ENCODE measurements at places on chromosomes 4 and X. TPM values are rescaled to one million over a fixed set of nuclear protein-coding genes. Genes with fewer than 3 reads are reported as not detected.

DNA sequence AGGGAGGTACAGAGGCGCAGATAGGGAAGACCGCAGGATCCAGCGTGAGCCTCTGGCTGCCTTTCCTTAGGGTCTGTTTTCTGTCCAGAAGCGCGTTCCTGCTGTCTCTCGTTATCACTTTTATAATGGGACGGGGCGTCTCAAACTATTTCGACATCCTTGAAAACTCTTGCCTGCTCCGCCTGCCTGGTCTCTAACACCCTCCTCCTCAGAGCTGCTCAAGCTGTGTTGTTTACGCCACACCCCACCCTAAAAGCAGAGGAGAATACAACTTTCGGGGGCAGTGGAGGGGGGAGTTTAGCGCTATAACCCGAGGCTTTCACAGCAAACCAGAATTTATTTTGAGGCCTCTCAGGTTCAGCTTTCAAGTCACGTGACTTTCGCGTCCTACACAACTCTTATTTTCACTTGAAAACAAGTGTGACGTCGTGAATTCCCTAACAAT, 646 bp upstream of the FAM3A start:
- peaks cover 6% of the 10 kb centered on the region for H3K4me1 ChIP-seq
- H3K4me3 ChIP-seq = peak overlapping the region; percentile 42
- no peak for DNase-seq
- no peaks in the 10 kb centered on the region for H3K27me3 ChIP-seq
- H3K27ac ChIP-seq = peak overlapping the region; percentile 87
- H3K36me3 ChIP-seq = no peaks in the 10 kb centered on the region

DNA sequence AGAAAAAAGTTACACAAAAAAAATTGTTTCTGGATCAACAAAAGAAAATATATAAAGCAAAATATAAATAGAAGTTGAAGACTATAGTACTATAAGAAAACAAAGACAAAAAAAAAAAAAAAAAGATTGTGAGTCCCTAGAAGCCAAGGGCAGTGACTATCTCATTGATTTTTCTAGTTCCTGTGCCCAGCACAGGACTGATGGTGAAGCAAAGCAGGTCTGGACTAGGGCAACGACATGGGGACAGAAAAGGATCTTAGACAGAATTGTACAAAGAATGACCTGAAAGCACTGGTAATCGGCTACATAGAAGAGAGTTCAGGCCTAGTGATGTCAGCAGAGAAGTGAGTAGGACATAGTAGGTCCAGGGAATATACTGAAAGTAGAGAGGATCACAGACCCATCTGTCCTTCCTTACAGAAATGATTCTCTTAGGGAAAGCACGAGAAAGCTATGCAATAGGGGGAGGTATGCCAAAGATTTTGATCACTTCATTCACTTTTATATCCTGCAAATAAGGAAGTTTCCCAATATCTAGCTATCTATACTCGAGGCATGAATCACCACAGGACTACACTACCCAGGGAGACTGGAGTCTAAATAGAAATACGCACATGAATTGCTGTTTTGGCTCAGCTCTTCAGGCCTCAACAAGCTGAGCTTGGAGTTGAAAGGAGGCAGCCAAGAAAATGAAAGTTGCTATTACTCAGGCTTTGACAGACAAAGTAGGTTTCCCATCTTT, 230.9 kb upstream of the GPC4 start:
- no peak for DNase-seq
- H3K4me1 ChIP-seq = peaks cover 4% of the 10 kb centered on the region
- no peaks in the 10 kb centered on the region for H3K36me3 ChIP-seq
- no peaks in the 10 kb centered on the region for H3K27me3 ChIP-seq
- H3K4me3 ChIP-seq = no peak overlapping the region

- H3K4me1 ChIP-seq = no peaks in the 10 kb centered on the region
- H3K27ac ChIP-seq = no peak overlapping the region
- DNase-seq = no peak
- no peak overlapping the region for H3K4me3 ChIP-seq
- H3K36me3 ChIP-seq = no peaks in the 10 kb centered on the region
These were observed 12.7 kb upstream of the MRFAP1 start for GRCh38 chr4:6627832-6628231.

DNA sequence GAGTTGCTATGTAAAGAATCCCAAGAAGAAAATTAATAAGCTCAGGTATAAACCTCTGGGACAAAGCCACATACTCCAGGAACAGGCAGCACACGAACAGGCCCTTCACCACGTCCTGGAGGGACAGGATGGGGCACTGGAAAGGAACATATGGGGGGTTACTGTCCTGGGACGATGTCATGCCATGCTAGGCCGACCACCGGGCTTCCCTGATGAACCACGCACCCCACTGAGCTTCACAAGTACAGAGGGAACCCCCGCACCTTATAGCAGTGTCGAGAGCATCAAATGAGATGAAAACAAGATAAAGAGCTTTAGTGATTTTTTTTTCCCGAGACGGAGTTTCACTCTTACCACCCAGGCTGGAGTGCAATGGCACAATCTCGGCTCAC, 19.1 kb downstream of the NOP14 start:
- H3K27ac ChIP-seq = no peak overlapping the region
- H3K4me3 ChIP-seq = no peak overlapping the region
- H3K27me3 ChIP-seq = no peaks in the 10 kb centered on the region
- H3K4me1 ChIP-seq = no peaks in the 10 kb centered on the region
- no peak for DNase-seq

GRCh38 chr4:36244257-36245082, at the start of gene ARAP2:
Gene ARAP2, minus strand, starts transcription at chr4:36244514. Its CDS starts 15,028 bp downstream, at chr4:36229486.
- DNase-seq = no peak
- peak within 1 kb of the TSS; percentile 64 for H3K4me3 ChIP-seq
- H3K4me1 ChIP-seq = no peaks in the 10 kb centered on the region

- H3K27me3 ChIP-seq = no peaks in the 10 kb centered on the region
- no peak for DNase-seq
- no peak overlapping the region for H3K27ac ChIP-seq
- no peak overlapping the region for H3K4me3 ChIP-seq
These were observed 77.9 kb downstream of the MTMR1 start for GRCh38 chrX:150771116-150771515.

- no peak overlapping the region for H3K27ac ChIP-seq
- no peak overlapping the region for H3K4me3 ChIP-seq
- no peaks in the 10 kb centered on the region for H3K36me3 ChIP-seq
- no peak for DNase-seq
- H3K4me1 ChIP-seq = no peaks in the 10 kb centered on the region
These were observed 78.6 kb downstream of the CAMK2D start for GRCh38 chr4:113682730-113683537.

GRCh38 chrX:9628779-9629493, 136.7 kb downstream of the GPR143 start:
- H3K4me1 ChIP-seq = no peaks in the 10 kb centered on the region
- no peak overlapping the region for H3K4me3 ChIP-seq
- no peak overlapping the region for H3K27ac ChIP-seq
- DNase-seq = no peak
- H3K36me3 ChIP-seq = no peaks in the 10 kb centered on the region

Gene HEPH
- 27.4 TPM for polyA plus RNA-seq

Gene FAM9B
- polyA plus RNA-seq = not detected

Gene ABCG2
- polyA plus RNA-seq = 2.4 TPM
